Non-pigmented ciliary epithelial cell (primary cell): ENCODE measurements at places on chromosomes 5 and 9.
A peak's percentile ranks its signal among the peaks of the same experiment; 100 is the strongest.

- DNase-seq = no peak
Measured at GRCh38 chr9:130426883-130427282, 17.9 kb upstream of the ASS1 start.

- DNase-seq = no peak
Measured at GRCh38 chr9:135959814-135960213, 1.4 kb downstream of the UBAC1 start.

DNA sequence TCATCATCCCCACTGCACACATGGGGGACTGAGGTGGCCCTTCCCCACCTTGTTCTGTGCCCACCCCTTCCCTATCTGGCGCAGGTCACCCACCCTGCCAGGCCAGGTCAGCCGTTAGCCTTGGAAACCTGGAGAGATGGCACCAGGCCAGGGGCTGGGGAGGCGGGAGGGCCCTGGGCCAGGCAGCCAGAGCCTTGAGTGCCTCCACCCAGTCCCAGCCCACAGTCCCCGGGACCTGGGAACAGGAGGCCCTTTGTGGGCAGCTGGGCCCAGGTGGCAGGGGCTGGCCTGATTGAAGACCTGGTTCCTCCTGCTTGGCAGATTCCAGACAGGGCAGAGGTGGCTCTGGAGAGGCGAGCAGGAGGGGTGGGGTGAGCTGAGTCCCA lies 70.6 kb downstream of the LRSAM1 start:
- no peak for DNase-seq

GRCh38 chr9:5854063-5854790 lies 21.3 kb upstream of the ERMP1 start:
- no peak for DNase-seq

GRCh38 chr9:129834489-129835127 lies 467 bp downstream of the C9orf78 start:
- no peak for DNase-seq

DNA sequence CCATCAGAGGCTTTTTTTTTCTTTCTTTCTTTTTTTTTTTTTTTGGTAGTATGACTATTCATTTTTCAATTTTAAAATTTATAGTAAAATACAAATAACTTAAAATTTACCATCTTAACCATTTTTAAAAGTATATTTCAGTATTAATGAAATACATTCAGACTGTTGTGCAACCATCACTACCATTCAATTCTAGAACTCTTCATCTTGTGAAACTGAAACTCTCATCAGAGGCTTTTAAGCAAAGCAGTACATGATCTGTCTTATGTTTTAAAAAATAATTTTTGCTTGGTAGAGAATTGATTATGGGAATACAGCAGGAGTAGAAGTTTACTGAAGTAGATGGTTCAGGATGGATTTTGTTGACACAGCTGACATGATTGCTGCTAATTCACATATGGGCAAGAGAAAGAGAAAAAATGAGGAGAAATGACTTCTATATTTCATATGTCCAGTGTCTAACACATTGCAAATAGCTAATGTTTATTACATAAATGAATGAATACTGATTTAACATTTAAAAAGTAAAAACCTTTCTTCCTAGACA lies 13.4 kb downstream of the ELOVL7 start:
- DNase-seq = no peak

DNA sequence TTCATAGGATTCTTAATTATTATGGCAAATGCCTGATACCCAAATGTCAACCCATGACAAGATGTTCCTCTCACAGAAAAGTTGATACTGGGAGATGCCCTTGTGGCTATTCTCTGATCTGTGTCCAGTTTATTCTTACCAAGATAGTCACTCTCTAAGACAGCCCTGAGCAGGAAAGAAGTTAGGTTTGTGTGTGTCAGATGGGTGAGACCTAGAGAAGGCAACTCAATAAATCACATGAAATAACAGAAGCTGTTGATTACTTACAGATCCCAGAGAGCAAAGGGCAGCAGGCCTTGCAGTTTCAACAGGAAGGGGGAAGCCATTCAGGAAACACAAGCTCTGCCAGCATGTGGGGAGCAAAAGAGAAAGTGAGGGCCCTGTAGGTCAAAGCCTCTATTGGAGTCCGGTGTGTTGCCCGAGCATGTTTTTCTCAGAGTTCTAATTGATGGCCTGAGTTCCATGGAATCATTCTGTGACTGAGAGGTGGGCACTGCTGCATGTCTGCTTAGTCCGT lies 1193.7 kb upstream of the CDH18 start:
- DNase-seq = no peak

DNA sequence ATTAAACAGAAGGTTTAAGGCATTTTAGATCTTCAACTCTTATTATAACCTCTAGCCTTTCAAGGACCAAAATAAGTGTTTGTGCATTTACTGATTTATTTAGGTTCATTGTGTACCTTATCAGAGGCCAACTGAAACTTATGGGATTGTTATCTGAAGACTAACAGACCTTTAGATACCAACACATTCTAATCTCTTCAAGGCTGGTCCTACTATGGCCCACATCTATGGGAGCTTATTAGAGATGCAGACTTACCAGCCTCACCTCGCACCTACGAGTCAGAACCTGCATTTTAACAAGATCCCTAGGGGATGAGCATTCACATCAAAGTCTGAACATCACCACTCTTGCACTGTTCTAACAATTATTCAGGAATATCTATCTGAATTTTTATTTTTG lies 1.9 kb downstream of the IARS1 start:
- DNase-seq = no peak

GRCh38 chr5:160188141-160189015 lies 40.9 kb upstream of the FABP6 start:
- no peak for DNase-seq

GRCh38 chr5:54883374-54884194 lies 101.8 kb downstream of the ESM1 start:
- DNase-seq = no peak

GRCh38 chr5:112366987-112367386 lies 52.1 kb downstream of the EPB41L4A start:
- DNase-seq = no peak

- DNase-seq = no peak
Measured at GRCh38 chr5:174251305-174252000, 205.9 kb downstream of the NSG2 start.

DNA sequence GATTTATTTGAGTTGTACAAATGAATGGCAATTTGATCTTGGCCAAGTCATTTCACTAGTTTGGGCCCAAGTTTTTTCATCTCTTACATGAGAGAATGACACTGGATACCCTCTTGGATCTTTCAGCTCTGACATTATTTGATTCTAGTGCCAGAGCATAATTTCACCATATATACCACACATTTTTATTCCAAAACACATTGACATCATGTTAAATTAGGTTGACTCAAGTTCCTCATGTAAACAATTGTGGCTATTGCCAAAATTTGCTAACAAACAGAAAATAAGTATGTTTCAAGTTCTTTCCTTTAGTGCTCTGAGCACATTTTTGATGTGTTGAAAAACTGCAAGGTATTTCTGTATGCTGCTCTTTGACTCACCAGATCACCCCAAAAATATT lies 375.8 kb downstream of the ZNF608 start:
- no peak for DNase-seq

- DNase-seq = peak; percentile 55
Measured at GRCh38 chr5:14097998-14098471, 45.1 kb upstream of the TRIO start.

DNA sequence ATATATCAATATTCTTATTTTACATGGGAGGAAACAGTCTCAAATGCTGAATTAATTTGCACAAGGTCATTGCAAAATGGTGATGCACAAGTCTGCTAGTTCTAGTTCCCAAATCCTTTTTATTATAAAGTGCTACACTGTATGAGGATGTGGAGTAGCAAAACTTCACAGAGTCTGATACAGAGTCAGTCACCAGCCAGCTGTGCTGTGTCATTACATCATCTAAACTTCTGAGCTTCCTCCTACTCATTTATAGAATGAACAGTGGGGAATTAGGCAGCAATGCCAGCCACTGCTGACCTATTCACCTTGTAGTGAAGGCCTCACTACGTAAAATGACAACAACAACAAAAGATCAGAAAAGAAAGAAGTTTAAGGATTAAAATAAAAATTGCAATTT lies 357.8 kb downstream of the TMEM167A start:
- DNase-seq = no peak

- no peak for DNase-seq
Measured at GRCh38 chr5:91178461-91178860, 204.7 kb downstream of the ARRDC3 start.

DNA sequence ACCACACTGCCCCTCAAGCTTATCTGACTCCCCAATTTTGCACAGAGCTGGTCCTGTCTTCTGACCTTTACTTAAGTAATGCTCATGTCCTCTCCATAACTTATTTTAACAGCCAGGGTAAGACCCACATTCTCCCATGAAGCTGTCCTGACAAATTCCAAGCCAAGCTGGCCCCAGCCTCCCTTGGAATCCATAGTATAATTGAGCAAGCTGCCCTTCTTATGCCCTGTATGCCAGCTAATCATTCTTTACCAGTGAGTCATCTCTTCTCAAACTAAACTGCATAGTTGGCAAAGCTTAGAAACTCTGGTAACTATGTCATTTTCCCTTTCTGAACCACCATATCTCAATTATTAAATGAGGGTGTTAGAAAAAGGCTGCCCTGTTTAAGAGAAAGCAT lies 92.4 kb downstream of the NFIB start:
- no peak for DNase-seq

DNA sequence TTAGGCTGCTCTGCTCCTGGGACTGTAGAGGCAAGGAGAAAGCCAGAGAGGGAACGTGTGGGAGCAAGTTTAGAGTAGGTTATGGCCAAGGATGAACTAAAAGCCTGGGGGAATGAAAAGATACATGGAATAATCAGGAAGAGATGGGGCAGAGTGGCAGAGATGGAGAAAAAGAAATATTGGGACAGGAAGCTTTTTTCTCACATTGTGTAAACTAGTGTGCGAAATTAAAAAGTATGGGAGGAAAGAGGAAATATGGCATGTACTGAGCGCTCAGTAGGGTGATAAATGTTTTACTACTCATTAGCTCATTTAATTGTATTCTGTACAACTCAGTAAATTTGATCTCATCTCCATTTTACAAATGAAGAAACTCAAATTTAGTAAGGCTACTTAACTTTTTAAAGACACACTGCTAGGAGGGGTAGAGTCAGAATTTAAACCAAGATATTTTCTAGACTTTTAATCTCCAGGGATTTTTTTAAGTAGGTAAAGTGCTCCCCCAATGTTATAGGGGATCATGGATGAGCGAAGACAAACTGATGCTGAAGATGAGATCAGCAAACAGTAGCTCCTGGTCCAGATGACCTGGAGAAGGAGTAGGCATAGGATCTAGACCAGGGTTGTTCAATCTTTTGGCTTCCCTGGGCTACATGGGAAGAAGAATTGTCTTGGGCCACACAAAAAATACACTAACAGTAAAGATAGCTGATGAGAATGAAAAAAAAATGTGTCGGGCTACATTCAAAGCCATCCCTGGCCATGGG lies 30.8 kb downstream of the ALDH1A1 start:
- no peak for DNase-seq

GRCh38 chr9:16001856-16002255 lies 449.0 kb downstream of the CCDC171 start:
- DNase-seq = no peak

- no peak for DNase-seq
Measured at GRCh38 chr5:74870299-74871067, 4.3 kb upstream of the FAM169A start.

DNA sequence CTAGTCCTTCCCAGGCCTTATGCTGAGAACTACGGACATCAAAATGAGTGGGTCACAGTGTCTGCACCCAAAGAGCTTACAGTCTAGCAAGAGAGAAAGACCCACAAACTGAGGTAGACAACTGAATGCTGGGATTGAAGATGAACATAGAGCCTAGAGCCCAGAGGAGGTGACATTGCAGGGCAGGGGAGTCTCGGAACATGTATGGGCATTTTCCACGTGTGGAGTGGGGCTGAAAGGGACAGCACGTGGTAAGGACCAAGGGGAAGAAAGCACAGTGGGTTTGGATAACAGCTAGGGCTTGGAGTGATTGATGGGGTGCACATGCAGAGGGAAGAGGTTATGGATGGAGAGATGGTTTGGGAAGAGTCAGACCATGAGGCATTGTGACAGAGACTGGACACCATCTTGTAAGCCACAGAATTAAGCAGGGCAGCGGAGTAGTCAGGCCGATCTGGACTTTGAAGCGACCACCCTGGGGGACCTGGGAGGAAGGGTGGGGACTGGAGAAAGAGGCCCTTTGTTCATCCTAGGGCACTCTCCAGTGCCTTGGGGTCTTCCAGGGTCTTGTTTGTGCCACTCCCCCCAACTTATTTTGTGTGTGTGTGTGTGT lies 47.5 kb upstream of the SH3PXD2B start:
- no peak for DNase-seq

- DNase-seq = no peak
Measured at GRCh38 chr9:128061275-128061960, 5.7 kb downstream of the NAIF1 start.

- no peak for DNase-seq
Measured at GRCh38 chr5:91257301-91257700, 125.8 kb downstream of the ARRDC3 start.

DNA sequence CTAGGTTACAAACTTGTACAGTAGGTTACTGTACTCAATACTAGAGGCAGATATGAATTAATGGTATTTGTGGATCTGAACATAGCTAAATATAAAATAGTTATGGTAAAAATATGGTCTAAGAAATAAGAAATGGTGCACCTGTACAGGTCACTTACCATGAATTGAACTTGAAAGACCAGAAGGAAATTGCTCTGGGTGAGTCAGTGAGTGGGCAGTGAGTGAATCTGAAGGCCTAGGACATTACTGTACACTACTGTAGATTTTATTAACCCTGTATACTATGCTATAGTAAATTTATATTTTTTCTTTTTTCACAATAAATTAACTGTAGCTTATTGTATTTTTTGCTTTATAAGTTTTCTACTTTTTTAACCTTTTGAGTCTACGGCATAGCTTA lies 1020.4 kb downstream of the CDH18 start:
- DNase-seq = no peak

GRCh38 chr5:55113327-55113726 lies 10.9 kb downstream of the GZMA start:
- DNase-seq = no peak

- DNase-seq = no peak
Measured at GRCh38 chr9:123832858-123833650, 96.9 kb downstream of the DENND1A start.

- DNase-seq = no peak
Measured at GRCh38 chr9:114390952-114391351, 3.2 kb upstream of the AKNA start.

DNA sequence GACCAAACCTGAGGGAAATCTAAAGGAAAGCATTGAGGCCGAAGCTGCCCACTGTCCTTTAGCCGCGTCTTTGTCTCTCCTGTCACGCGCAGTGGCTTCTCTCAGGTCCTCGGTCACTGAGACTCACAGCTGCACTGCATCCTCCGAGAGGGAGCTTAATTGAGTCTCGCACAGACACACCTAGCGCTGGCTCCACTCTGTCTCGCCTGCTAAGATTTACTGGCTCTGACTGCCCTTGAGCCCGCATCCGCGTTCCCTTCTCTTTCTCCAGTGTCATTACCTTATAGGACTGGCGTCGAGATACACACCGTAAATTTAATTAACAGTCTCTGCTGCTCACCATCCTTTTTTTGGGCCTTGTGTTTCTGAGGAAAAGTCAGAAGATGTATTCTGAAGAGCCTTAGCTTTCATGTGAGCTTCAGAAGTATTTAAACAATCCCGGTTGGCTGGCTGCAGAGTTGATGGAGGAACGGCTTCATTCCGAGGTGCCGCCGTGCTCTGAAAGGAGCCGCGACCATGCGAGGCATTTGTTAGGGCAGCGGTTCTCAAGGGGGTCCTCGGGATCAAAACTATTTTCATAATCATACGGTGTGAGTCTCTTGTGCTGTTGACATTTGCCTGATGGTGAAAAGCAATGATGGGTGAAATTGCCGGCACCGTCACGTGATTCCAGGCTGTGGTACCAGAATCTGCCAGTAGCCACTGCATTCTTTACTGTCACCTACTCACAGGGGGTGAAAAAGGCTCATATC lies 58.3 kb downstream of the GPR107 start:
- DNase-seq = no peak
